Endothelial cell (in vitro differentiated cells): ENCODE measurements at places on chromosomes 2 and 18. TPM values are rescaled to one million over a fixed set of nuclear protein-coding genes. Genes with fewer than 3 reads are reported as not detected.

Gene TBC1D8
- 27.5 TPM for total RNA-seq

Gene TBR1
- total RNA-seq: 0.08 TPM

Gene SNORC
- total RNA-seq: 5.6 TPM

Gene PLA2R1
- total RNA-seq: 1.1 TPM

Gene TRIP12
- 363 TPM for total RNA-seq

Gene TAF4B
- 3.3 TPM for total RNA-seq

DNA sequence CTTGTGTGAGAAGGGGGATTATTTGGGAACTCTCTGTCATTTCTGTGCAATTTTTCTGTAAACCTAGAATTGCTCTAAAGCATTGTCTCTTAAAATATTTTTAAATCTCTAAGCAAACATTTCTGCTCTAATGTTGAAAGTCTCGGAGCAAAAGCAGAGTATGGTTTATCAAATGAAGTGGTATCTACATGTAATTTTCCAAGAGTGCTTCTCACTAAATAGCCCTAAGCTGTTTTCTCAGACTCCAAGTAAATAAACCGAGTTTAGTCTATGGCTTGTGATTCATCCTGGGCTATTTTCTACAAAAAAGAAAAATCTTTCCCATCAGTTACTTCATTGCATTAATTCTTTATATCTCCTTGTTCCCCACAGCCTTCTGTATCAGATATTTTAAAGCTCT lies 90.8 kb downstream of the METTL4 start:
- peaks cover 2% of the 10 kb centered on the region for H3K27me3 ChIP-seq
- H3K4me1 ChIP-seq: no peaks in the 10 kb centered on the region
- H3K4me3 ChIP-seq: no peak overlapping the region
- no peak overlapping the region for H3K27ac ChIP-seq
- H3K36me3 ChIP-seq: no peaks in the 10 kb centered on the region

GRCh38 chr2:149568138-149568537 lies 19.4 kb downstream of the MMADHC start:
- H3K4me3 ChIP-seq: peak overlapping the region; percentile 32
- H3K27ac ChIP-seq: no peak overlapping the region
- H3K36me3 ChIP-seq: peaks cover 14% of the 10 kb centered on the region
- DNase-seq: no peak
- H3K4me1 ChIP-seq: peaks cover 5% of the 10 kb centered on the region

GRCh38 chr18:9561759-9562158 lies 52.6 kb downstream of the PPP4R1 start:
- peaks cover 2% of the 10 kb centered on the region for H3K27me3 ChIP-seq
- peaks cover 55% of the 10 kb centered on the region for H3K36me3 ChIP-seq
- no peak overlapping the region for H3K27ac ChIP-seq
- no peak for DNase-seq
- no peak overlapping the region for H3K4me3 ChIP-seq

DNA sequence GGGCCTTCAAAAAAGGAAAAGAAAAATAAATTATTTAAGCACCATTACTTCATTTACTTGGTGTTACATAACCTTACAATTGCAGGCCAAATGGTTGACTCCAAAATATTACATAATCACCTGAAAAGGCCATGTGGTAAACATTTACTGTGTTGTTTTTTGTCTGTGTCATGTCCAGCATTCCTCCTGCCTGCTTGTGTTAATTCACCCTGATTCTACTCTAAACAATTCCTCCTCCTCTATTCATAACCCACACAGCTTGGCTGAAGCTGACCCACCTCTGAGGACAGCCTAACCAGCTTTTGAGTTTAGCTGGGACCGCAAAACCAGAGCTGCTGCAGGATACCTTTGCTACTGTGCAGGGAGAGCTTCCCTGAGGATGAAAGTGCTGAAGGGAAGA lies 35.4 kb downstream of the TMX3 start:
- DNase-seq: no peak
- H3K36me3 ChIP-seq: peaks cover 7% of the 10 kb centered on the region
- H3K4me3 ChIP-seq: no peak overlapping the region
- H3K27me3 ChIP-seq: no peaks in the 10 kb centered on the region

DNA sequence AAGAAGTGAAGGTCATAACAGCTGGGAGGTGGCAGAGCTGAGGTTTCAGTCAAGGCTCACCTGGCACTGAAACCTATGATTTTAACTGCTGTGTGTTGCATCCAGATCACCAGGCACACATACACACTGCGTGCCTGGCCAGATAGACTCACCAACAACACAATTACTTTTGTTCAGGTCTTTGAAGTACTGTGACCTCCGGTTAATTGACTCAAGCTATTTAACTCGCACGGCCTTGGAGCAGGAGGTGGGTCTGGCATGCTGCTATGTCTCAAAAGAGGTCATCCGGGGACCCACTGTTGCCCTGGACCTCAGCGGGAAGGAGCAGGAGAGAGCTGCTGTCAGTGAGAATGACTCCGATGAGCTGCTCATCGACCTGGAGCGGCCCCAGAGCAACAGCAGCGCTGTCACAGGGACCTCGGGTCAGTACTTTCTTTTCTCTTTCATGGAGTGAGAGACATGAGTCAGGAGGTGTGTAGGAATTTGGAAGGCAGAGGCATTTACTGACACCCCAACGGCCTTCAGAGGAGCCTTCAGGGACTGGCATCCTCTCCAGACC lies 104.1 kb downstream of the ESCO1 start:
- H3K36me3 ChIP-seq: peaks cover 31% of the 10 kb centered on the region
- H3K27ac ChIP-seq: no peak overlapping the region
- no peak overlapping the region for H3K4me3 ChIP-seq
- peaks cover 12% of the 10 kb centered on the region for H3K4me1 ChIP-seq
- peaks cover 4% of the 10 kb centered on the region for H3K27me3 ChIP-seq
- DNase-seq: no peak

- no peak overlapping the region for H3K4me3 ChIP-seq
- H3K27me3 ChIP-seq: peaks cover 2% of the 10 kb centered on the region
- H3K27ac ChIP-seq: no peak overlapping the region
- no peak for DNase-seq
Measured at GRCh38 chr2:112782234-112782799, 2.0 kb downstream of the IL1A start.

DNA sequence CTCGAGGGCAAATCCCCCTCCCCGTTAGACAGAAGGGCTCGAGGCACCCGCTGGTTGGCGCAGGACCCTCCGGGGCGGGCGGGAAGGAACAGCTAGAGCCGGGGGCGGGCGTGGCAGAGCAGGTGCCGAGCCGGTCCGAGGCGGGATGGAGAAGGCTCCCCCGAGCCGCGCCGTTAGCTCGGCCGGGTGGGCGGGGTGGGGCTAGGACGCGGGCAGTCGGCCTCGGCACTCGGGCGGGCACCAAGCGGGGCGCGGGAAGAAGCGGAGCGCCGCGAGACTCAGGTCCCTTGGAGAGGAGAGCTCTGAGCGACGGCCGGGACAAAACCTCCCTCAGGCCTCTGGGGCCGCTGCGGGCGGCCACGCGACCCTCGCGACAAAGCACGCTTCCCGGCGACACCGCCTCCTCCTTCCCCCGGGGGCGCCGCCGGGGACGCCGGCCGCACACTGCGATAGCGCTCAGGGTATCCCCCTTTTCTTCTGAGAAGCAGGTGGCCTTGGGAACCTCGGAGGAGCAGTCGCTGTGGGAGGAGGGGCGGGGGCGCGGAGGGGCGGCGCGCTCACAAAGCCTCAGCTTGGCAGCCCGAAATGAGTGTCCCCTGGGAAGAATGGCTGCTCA lies 721 bp downstream of the FHOD3 start:
- no peaks in the 10 kb centered on the region for H3K4me1 ChIP-seq
- peak; percentile 16 for DNase-seq
- H3K4me3 ChIP-seq: no peak overlapping the region
- H3K36me3 ChIP-seq: no peaks in the 10 kb centered on the region
- no peak overlapping the region for H3K27ac ChIP-seq

- H3K4me3 ChIP-seq: no peak overlapping the region
- peaks cover 4% of the 10 kb centered on the region for H3K27me3 ChIP-seq
- H3K36me3 ChIP-seq: peaks cover 7% of the 10 kb centered on the region
- no peak overlapping the region for H3K27ac ChIP-seq
- H3K4me1 ChIP-seq: peaks cover 12% of the 10 kb centered on the region
Measured at GRCh38 chr2:132811148-132811915, 141.3 kb upstream of the LYPD1 start.

GRCh38 chr2:106208399-106208798 lies 14.3 kb upstream of the UXS1 start:
- peaks cover 10% of the 10 kb centered on the region for H3K4me1 ChIP-seq
- no peak overlapping the region for H3K4me3 ChIP-seq
- no peaks in the 10 kb centered on the region for H3K27me3 ChIP-seq
- H3K27ac ChIP-seq: no peak overlapping the region

- H3K27ac ChIP-seq: no peak overlapping the region
- H3K27me3 ChIP-seq: no peaks in the 10 kb centered on the region
- no peak overlapping the region for H3K4me3 ChIP-seq
Measured at GRCh38 chr18:67726882-67727281, 210.4 kb upstream of the DSEL start.

GRCh38 chr18:75160364-75160763 lies 48.6 kb downstream of the PTGR3 start:
- no peak for DNase-seq
- peaks cover 4% of the 10 kb centered on the region for H3K4me1 ChIP-seq
- no peak overlapping the region for H3K27ac ChIP-seq
- H3K4me3 ChIP-seq: no peak overlapping the region

DNA sequence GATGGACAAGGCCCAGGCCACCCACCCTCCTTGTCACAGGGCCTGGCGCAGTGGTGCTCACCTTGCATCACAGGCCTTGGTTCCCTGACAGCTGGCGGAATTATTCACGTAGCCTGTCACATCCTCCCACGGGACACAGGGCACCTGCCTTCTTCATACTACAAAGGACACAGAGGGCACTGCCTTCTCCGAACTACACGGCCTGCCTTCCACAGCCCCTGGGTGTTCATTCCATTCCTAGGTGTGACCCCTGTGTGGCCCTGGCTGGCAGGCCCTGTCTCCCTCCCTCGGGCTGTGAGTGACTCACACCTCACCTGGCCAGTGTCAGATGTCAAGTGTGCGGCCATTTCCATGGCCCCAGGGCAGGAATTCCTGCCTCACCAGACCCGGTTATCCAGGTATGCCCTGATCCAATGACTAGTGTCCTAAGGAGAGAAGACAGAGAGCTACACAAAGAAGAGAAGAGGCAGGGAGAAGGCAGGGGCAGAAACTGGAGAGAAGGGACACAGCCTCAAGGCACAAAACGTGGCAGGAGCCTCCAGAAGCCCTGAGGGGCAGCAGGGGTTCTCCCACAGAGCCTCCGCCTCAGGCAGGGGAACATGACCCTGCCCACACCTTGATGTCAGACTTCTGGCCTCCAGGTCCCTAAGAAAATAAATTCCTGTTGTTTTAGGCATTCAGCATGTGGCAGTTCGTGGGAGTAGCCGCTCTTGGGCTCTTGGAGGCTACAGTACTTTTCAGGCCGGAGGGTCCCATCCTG lies 43.4 kb downstream of the MBP start:
- H3K4me1 ChIP-seq: peaks cover 13% of the 10 kb centered on the region
- no peak overlapping the region for H3K4me3 ChIP-seq
- DNase-seq: no peak
- no peak overlapping the region for H3K27ac ChIP-seq
- peaks cover 8% of the 10 kb centered on the region for H3K27me3 ChIP-seq

GRCh38 chr2:6917071-6917760 lies at the start of gene RNF144A:
TSS of gene RNF144A (plus strand) at chr2:6917412. CDS start at chr2:6996927, 79,515 bp downstream.
- H3K4me1 ChIP-seq: peaks cover 30% of the 10 kb centered on the region
- peaks cover 19% of the 10 kb centered on the region for H3K36me3 ChIP-seq
- peak within 1 kb of the TSS; percentile 32 for H3K27ac ChIP-seq
- H3K27me3 ChIP-seq: peaks cover 11% of the 10 kb centered on the region
- peak within 1 kb of the TSS; percentile 82 for H3K4me3 ChIP-seq

- no peak overlapping the region for H3K4me3 ChIP-seq
- H3K36me3 ChIP-seq: peaks cover 9% of the 10 kb centered on the region
- peaks cover 28% of the 10 kb centered on the region for H3K4me1 ChIP-seq
- H3K27me3 ChIP-seq: no peaks in the 10 kb centered on the region
- H3K27ac ChIP-seq: no peak overlapping the region
- no peak for DNase-seq
Measured at GRCh38 chr2:174641168-174641567, 43.6 kb upstream of the WIPF1 start.

- peak overlapping the region; percentile 32 for H3K4me3 ChIP-seq
- H3K36me3 ChIP-seq: peaks cover 7% of the 10 kb centered on the region
- peaks cover 6% of the 10 kb centered on the region for H3K4me1 ChIP-seq
- H3K27me3 ChIP-seq: peaks cover 19% of the 10 kb centered on the region
- H3K27ac ChIP-seq: no peak overlapping the region
Measured at GRCh38 chr2:232418466-232419244, 12.0 kb downstream of the ALPG start.

- no peak overlapping the region for H3K4me3 ChIP-seq
- DNase-seq: no peak
- H3K27me3 ChIP-seq: peaks cover 3% of the 10 kb centered on the region
- no peaks in the 10 kb centered on the region for H3K4me1 ChIP-seq
- H3K36me3 ChIP-seq: no peaks in the 10 kb centered on the region
Measured at GRCh38 chr2:116148361-116148760, 1666.1 kb upstream of the DDX18 start.

- H3K4me1 ChIP-seq: no peaks in the 10 kb centered on the region
- no peak overlapping the region for H3K4me3 ChIP-seq
- no peaks in the 10 kb centered on the region for H3K36me3 ChIP-seq
- no peak overlapping the region for H3K27ac ChIP-seq
Measured at GRCh38 chr2:177314722-177315264, 50.3 kb upstream of the NFE2L2 start.

- H3K36me3 ChIP-seq: no peaks in the 10 kb centered on the region
- no peak overlapping the region for H3K4me3 ChIP-seq
- peaks cover 10% of the 10 kb centered on the region for H3K4me1 ChIP-seq
- no peak for DNase-seq
Measured at GRCh38 chr2:222709191-222709891, 37.9 kb downstream of the MOGAT1 start.

DNA sequence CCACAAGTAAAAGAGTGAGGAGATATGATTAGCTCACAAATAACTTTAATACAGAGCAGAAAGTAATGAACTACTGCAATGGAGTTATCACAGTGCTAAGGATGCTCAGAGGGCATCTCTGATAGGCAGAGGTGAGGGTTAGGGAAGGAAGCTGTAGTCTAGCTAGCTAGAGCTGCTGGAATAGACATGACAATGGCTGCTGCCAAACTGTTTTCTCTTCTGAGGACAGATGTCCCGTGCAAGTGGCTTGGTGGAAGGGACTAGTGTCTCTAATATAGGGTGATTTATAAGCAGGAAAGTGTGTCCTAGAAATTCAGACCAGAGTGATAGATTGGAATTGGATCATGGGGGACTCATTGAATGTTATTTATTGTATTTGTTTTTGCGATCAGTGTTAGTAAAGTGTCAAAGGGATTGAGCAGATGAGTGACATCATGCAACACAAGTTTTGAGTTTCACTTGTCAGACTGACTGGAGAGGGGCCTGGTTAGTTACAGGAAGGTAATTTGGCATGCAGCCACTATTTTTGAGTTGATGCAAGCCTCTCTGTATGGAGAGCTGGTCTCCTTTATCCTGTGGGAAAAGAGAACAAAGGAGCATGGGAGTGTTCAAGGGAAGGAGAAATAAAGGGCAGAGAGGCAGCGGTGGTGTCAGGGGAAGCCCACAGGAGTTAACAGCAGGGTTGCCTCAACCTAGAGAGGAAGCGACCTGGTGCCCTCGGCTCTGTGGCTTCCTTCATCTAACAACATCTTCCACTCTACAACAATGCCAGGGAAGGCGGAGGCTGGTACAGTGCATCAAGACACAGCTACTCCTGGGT lies 1.9 kb downstream of the CTLA4 start:
- DNase-seq: no peak
- H3K4me3 ChIP-seq: no peak overlapping the region
- H3K36me3 ChIP-seq: no peaks in the 10 kb centered on the region
- peaks cover 9% of the 10 kb centered on the region for H3K4me1 ChIP-seq

- H3K27me3 ChIP-seq: peaks cover 9% of the 10 kb centered on the region
- H3K27ac ChIP-seq: no peak overlapping the region
- no peak overlapping the region for H3K4me3 ChIP-seq
- peaks cover 2% of the 10 kb centered on the region for H3K4me1 ChIP-seq
Measured at GRCh38 chr18:10010611-10011015, 96.8 kb downstream of the VAPA start.

GRCh38 chr2:143796051-143796450 lies 666.8 kb downstream of the ARHGAP15 start:
- no peak for DNase-seq
- no peak overlapping the region for H3K27ac ChIP-seq
- H3K4me1 ChIP-seq: no peaks in the 10 kb centered on the region
- H3K36me3 ChIP-seq: no peaks in the 10 kb centered on the region
- H3K4me3 ChIP-seq: no peak overlapping the region
